ENCODE measurements at places on chromosomes 4 and X.

- no peak for ATAC-seq
Measured at GRCh38 chr4:20447103-20447502, 195.4 kb downstream of the SLIT2 start.

- no peak for ATAC-seq
Measured at GRCh38 chr4:14465057-14465456, 537.2 kb upstream of the CPEB2 start.

GRCh38 chrX:119427795-119428185 is 28.7 kb downstream of the SLC25A43 start:
- no peak for ATAC-seq

GRCh38 chrX:47936224-47936939 is 67.4 kb downstream of the ZNF182 start:
- no peak for ATAC-seq

DNA sequence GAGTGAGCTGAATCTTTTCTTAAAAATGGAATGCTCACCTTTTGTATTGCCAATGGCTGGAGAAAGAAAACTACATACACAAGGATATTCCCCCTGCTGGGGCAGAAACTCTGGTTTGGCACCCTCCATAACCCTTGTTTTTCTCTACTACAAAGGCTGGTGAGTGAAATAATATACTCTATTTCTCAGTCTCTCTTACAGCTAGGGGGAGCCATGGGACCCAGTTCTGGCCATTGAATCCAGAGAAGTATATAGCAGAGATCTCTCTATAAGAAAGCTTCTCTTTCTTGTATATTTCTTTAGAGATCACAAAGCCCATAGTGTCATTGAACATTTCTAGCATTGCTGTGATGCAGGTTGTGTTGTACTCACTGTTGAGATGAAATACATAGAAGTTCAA is 49.8 kb downstream of the SMPX start:
- no peak for ATAC-seq

DNA sequence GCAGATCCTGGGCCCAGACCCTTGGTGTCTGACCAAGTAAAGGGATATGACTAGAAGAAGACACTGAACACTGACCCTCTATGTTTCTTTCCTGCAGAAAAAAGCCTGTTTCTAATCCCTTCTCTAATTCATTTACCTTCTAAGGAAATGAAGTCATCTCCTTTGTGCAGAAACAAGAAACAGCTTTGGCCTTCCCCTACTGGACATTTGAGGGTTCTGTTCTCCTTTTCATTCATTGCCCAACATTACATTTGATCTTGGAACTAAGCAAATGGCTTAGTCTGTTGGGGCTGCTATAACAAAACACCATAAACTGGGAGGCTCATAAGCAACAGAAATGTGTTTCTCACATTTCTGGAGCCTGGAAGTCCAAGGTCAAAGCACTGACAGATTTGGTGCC is 20.0 kb downstream of the HCCS start:
- ATAC-seq = no peak

GRCh38 chrX:43644124-43644701 is 11.9 kb upstream of the MAOA start:
- no peak for ATAC-seq

GRCh38 chr4:124504431-124504830 is 208.1 kb downstream of the ANKRD50 start:
- no peak for ATAC-seq

Data from SK-N-SH treated with all-trans-retinoic acid at 6 μM for 48 hours (cell line).